ENCODE measurements at places on chromosomes 16 and 17.

DNA sequence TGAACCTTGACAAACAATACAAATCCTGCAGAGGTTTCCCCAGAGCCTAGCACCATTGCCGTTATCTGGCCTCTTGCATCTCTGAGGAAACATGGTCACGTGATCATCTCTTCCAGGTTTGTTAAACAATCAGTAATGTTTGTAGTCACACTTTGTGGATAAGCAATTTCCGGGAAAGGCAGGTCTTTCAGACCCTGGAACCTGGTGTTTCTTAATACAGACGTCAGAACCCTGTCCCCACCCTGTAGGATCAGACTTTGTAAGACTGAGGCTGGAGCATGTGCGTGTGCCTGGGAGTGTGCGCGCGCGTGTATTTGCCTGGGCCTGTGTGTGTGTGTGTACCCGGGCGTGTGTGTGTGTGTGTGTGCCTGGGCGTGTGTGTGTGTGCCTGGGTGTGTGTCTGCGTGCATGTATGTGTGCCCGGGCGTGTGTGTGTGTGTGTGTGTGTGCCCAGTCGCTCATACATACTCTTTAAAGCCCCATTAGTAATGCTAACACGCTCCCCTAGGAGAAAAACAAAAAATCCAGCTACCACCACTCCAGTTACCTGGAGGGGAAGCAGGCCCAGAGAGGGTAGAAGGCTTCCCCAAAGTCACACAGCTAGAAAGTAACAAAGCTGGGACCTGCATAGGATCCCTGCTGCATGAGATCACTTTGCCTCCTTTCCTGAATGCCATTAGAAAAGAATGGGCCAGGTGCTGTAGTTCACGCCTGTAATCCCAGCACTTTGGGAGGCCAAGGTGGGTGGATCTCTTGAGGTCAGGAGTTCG, 5.3 kb downstream of the CTNS start:
- no peak for DNase-seq

DNA sequence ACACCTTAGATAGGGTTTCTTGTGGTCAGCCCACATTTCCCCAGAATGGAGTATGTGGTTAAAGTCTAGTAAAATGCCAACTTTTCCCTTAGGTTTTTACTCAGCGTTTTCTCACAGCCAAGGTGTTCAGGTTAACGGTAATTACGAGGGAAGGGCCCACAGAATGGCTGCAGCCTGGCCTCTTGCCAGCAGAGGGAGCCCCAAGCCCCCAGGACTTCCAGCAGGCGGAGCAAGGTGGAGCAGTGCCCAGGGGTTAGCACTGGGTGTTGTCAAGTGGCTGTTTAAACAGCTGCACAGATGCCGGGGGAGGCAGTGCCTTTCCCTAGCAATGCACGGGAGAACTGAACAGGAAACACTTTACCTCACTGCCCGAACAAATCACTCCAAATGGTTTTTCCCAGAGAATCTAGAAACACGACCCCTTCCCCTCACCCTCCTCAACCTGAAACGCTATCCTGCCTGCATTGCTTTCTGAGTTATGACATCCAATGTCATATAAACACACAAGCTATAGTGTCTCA, 6.6 kb downstream of the PHB1 start:
- peak; percentile 95 for DNase-seq

DNA sequence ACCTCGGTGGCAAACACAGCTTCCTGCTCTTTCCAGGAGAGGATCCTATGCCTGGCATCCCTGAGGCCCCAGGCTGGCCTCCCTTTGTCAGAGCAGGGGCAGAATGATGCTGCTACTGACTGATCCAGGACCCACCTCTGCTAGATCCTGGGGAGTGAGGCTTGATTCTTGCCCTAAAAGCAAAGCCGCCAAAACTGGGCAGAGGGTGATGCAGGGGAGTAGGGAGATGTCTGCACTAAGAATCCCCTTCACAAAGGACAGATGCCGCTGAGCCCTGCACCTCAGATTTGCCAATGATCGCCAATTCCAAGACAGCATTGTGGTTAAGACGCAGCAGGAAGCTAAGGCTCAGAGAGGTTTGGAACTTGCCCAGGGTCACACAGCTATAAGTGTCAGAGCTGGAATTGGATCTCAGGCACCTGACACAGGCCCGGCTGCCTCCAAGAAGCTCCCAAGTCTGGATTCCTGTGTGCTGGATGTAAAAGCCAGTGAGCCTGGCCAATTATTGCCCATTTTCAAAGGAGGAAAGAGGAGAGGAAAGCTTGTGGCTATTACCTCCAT, 60.7 kb upstream of the TNRC6C start:
- no peak for DNase-seq

DNA sequence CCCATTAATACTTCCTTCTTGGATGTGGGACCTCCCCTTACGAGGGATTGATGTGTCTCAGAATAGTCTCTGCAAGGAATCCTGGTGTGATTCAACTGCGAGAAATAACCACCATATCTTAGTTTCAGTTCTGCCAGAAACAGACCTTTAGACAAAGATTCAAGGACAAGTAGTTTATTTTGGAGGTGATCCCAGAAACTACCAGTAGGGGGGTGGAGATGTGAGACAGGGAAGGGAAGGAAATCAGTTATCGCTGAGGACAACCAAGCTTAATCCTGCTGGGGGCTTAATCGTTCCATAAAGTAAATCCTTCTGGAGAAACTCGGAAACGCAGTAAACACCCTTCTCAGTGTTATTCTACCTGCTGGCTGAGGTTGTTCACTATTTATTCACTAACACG, 5.0 kb upstream of the SDR42E1 start:
- no peak for DNase-seq

All from activated CD8-positive, alpha-beta memory T cell treated with anti-CD3 and anti-CD28 coated beads, Interleukin-2, amount 50 U/mL, for 48 hours (primary cell).